ENCODE measurements at places on chromosomes 7 and 10.

DNA sequence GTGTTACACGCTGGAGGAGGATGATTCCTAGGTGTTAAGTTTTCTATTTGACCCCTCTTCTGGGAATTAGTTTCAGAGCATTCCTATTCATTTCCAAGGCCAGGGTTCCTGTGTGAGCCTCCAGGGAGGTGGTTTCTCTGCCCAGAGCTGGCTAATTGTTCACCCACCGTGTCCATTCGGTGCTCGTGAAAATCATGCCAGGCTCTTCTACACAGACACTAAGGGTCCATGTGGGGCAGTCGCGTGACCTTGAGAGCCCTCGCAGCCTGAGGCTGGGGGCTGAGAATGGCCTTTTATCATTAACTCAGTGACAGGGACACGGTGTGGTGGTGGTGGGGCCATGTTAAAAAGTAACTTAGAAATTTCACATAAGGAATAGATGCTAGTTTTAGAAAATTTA is 83.7 kb downstream of the EMX2 start:
- H3K36me3 ChIP-seq, result no peaks in the 10 kb centered on the region
- H3K4me1 ChIP-seq, result 0 out of 2 replicates have a peak, but pooled peaks cover 1% of the 10 kb centered on the region
- DNase-seq, result no peak

GRCh38 chr7:149753375-149754233 is 19.8 kb downstream of the ZNF467 start:
- no peaks in the 10 kb centered on the region for H3K36me3 ChIP-seq
- H3K4me1 ChIP-seq, result no peaks in the 10 kb centered on the region
- H3K4me3 ChIP-seq, result no peak overlapping the region
- H3K27ac ChIP-seq, result no peak overlapping the region
- DNase-seq, result no peak
- no peaks in the 10 kb centered on the region for H3K27me3 ChIP-seq

GRCh38 chr10:128001363-128001745 is 94.5 kb downstream of the PTPRE start:
- H3K4me1 ChIP-seq, result no peaks in the 10 kb centered on the region
- H3K4me3 ChIP-seq, result no peak overlapping the region
- DNase-seq, result no peak
- H3K27me3 ChIP-seq, result no peaks in the 10 kb centered on the region
- no peak overlapping the region for H3K27ac ChIP-seq

DNA sequence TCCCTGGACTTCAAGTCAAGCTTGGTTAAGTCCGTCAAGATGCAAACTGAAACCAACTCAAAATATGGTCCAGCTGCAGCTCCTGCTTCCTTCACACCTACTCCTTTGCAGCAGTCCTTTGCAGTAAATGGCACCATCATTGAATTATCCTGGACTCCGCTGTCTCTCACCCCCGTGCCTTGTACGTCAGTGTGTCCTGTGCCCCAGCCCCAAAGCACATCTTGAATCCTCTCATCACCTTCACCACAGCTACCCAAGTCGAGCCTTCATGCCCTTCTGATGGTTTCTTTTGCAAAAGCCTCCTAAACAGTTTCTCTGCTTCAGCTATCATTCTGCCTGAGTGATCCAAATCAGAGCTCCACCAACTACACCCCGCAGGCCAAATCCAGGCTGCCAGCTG is 88.4 kb upstream of the LEP start:
- H3K36me3 ChIP-seq, result no peaks in the 10 kb centered on the region
- H3K27me3 ChIP-seq, result no peaks in the 10 kb centered on the region
- no peak overlapping the region for H3K4me3 ChIP-seq
- H3K4me1 ChIP-seq, result peaks cover 5% of the 10 kb centered on the region

- no peaks in the 10 kb centered on the region for H3K4me1 ChIP-seq
- no peaks in the 10 kb centered on the region for H3K36me3 ChIP-seq
- H3K27me3 ChIP-seq, result no peaks in the 10 kb centered on the region
Measured at GRCh38 chr10:31187607-31188210, 131.3 kb upstream of the ZEB1 start.

All from iPS DF 6.9 (cell line).